Stimulated activated CD4-positive, alpha-beta T cell treated with anti-CD3 and anti-CD28 coated beads, Interleukin-1b, Interleukin-23, amount 100 ng/mL, for 4 hours (primary cell): ENCODE measurements at places on chromosomes 4 and X.

DNA sequence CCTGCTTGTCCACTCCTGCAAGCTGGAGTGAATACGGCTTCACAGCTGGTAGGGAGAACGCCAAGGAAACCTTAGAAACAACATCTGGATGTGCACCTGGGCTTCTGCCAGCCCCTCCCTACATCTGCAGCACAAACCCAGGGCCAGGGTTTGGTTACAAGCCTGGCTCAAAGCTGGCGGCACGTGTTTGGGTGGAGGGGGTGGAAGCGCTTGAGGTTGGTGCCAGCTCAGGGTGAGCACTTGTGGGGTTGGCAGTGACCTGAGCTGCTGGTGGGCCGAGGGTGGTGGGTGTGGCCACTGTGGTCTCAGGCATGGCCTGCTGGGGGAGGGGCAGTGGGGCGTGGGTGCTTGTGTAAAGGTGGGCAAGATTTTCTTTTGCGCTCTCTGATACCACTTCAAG lies 15.6 kb downstream of the ELF4 start:
- no peak for DNase-seq

- no peak for DNase-seq
Measured at GRCh38 chrX:68112321-68112720, 321.0 kb downstream of the OPHN1 start.

- DNase-seq: no peak
Measured at GRCh38 chr4:116328261-116328860, 757.0 kb downstream of the TRAM1L1 start.

DNA sequence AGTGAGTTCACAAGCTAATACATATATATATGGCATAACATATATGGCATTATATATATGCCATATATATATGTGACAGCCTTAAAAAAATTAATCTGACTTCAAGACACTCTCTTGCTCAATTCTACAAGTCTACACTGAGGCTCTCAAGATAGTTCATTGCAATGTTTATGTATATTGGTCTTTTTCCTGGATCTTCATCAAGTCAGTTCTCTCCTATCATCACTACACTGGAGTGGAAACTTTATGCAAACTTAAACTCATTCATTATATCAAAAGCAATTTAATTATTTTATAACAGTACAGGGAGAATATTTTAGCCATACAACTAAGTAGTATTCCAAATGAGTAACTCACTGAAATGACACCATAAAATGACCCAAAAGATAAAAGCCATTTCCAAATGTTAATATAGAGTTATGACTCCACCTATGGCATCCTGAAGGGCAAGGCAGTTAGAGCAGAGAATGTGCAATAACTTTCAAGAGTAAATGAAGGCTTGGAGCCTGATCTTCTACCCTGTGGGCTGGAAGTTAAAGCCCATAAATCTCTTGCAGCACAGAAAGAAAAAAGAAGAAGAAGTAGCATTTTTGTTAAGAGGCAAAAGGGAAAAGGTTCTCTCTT lies 176.3 kb upstream of the SLIT2 start:
- DNase-seq: no peak

- no peak for DNase-seq
Measured at GRCh38 chr4:78612398-78613178, 61.0 kb downstream of the ANXA3 start.

- DNase-seq: no peak
Measured at GRCh38 chr4:186685767-186686183, 37.9 kb downstream of the FAT1 start.

DNA sequence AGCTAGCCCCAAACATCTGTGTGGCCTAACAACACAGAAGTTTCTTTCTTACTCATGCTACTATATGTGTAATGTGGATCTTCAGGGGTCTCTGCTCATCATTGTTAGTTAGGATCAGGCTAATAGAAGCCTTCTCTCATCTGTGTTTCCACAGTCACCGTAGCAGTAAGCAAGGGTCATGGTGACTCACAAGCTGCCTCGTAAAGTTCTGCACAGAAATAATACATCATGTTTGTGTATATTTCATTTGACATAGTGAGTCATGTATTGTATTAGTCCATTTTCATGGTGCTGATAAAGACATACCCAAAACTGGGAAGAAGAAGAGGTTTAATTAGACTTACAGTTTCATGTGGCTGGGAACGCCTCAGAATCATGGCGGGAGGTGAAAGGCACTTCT lies 38.7 kb downstream of the SLC4A4 start:
- DNase-seq: no peak

DNA sequence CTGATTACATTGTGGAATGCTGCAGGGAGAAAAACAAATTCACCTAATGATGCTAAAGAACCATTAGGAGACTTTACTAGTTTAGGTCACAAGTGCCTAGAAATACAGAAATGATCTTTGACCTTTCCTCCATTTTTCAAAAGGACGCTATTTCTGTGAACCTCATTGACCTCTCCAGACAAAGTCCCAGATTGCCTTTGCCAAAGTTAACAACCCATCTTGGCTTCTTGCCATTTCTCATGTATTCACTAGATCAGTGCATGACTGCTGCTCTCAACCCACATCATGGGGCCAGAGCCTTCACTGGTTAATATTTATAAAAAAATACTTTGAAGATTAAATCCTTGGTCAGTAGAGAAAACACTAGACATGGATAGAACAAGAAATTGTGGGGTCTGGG lies 19.9 kb upstream of the AR start:
- DNase-seq: no peak

- no peak for DNase-seq
Measured at GRCh38 chrX:11210415-11210801, 82.8 kb upstream of the AMELX start.

DNA sequence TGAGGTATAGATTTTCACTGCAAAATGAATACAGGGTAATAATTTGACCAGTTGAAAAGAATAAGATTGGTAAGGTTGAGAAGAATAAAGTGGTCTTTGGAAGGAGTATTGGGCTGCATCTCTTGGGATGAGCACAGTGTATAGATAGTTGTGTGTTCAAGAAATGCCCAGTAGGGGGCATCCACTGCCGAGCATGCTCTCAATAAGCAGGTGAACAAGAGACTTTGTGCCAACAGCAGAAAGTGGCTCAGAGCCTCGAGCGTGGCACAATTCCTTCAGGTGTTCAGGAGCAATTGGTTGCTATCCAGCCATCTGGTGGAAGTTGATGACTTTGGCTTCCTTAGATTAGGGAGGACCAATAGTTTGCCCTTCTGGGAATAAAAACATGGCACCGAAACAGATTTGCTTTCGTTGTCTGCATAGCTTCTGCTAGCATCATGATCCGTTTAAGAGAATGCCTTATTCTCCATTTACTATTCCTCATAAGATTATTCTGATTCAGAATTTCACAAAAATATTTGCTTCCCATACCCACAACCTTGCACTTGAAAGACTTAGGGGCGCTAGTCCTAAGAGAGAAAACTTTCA lies 258.1 kb upstream of the NEIL3 start:
- no peak for DNase-seq

DNA sequence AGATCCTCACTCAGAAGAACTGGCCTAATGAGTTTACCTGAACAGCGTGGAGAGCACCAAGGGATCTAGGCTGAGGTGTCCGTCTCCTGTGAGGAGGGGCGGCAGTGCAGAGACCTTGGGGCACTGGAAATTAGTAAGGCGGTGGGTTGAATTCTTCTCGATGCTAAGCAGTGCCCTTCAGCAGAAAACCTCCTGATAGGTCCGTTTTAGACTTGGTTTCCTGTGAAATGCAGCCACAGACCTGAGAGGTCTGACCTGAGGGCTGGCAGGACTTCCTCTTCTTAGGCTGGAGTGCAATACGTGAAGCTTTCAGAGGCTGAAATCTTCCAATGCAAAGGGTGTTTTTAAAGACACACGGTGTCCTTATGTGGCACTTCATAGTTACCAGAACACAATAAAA lies at the start of gene CLNK:
Gene CLNK (minus strand): TSS at position 138 of the 400 bp plus-strand sequence. CDS start 16,899 bp downstream, outside the sequence.
- DNase-seq: no peak

GRCh38 chr4:54233697-54234496 lies 4.8 kb downstream of the PDGFRA start:
- DNase-seq: peak; percentile 62

DNA sequence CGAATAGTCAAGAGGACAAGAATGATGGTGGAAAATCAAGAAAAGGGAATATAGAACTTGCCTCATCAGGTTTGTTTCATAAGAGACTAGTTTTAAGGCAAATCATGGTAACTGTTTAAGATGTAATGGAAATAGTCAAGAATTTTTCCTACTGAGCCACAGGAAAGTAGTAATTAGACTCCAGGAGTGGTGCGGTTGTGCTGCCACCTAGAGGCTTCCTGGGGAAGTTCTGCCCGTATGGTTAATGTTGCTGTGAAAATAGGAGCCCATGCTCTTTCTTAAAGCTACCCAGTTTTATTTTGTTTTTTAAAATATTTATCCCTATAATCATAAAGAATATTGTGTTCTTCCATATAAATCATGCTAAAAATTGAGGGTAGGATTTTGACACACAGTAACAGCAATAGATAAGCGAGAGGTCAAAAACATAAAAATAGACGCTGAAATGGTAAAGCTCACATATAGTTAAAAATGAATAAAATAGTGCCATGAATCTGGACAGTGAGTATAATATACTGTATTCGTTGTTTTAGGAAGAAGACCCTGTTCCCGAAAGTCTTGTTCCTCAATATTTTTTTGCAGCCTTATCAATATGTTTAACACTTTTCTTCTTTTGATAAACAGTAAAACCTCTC lies 87.0 kb downstream of the PHOX2B start:
- DNase-seq: peak; percentile 8

- no peak for DNase-seq
Measured at GRCh38 chr4:138255917-138256597, 13.9 kb upstream of the SLC7A11 start.

DNA sequence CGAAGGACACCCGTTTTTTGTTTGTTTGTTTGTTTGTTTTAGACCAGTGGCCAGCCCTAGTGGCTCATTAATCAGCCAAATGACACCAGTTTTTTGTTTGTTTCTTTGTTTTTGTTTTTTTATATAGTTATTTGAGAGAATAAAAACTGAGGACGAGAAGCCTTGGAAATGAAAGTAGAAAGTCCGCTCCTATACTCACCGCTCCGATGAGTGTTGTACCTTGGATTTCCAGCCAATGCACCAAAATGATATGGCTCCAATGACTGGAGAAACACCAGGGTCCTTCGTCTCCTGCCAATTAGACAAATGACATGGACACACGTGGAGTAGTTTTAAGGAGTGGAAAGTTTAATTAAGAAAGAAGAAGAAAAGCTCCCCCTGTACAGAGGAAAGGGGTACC lies 87.9 kb downstream of the ZXDA start:
- no peak for DNase-seq

- DNase-seq: no peak
Measured at GRCh38 chr4:181599134-181599533, 644.1 kb upstream of the TENM3 start.

DNA sequence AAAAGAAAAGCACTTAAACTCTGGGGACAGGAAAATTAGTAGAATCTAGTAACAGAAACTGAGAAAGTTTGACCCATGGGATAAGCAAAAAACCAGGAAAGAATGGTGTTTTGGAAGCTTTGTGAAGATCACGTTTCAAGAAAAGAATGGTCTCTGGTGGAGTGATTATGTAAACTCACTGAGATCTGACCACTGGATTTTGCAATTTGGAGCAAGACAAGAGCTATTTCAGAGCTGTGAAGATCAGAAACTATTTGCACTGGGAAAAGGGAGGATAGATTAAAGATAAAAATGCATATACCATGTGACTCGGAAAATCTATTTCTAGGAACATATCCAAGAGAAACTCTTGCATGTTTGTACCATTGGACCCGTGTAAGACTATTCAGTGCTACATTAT lies 4.3 kb downstream of the TMPRSS11D start:
- no peak for DNase-seq
